ENCODE measurements at places on chromosomes 4 and X.

DNA sequence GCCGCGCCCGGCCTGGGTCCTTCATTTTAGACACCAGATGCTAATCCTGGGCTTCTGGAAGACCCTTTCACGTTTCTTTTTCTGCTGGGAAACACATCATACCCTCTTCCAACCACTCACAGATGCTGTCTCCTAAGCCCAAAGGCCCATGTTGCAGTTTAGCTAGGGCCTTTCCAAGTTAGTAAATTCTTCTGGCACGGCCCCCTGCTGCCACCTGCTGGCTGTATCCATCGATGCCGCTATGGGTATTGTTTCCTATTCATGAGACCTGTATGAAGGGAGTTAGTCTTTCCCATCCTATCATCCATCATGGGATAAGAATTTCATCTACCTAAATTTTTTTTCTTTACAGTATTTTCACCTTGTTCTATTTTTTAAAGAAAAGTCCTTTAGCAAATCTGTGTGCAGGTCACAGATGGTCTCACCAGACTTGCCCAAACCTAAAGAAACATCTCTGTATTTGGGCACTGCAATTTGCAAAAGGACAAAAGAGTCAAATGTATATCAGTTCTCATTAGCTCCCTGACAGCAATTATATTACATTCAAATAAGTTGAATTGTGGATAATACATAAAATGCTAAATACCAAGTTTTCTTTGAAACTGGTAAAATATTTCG is 37.8 kb upstream of the SLC9A7 start:
- peak; percentile 58 for DNase-seq

GRCh38 chr4:188971125-188971524 is 831.9 kb downstream of the TRIML1 start:
- peak; percentile 4 for DNase-seq

- DNase-seq, result no peak
Observed at GRCh38 chr4:153434190-153434589, 32.0 kb upstream of the TMEM131L start.

DNA sequence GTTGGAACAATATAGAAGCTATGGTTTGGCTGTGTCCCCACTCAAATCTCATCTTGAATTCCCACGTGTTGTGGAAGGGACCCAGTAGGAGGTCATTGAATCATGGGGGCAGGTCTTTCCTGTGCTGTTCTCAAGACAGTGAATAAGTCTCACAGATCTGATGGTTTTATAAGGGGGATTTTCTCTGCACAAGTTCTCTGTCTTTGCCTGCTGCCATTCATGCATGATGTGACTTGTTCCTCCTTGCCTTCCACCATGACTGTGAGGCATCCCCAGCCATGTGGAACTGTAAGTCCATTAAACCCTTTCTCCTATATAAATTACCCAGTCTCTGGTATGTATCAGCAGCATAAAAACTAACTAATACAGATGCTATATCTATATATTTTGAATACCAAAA is 135.2 kb upstream of the EDNRA start:
- no peak for DNase-seq

DNA sequence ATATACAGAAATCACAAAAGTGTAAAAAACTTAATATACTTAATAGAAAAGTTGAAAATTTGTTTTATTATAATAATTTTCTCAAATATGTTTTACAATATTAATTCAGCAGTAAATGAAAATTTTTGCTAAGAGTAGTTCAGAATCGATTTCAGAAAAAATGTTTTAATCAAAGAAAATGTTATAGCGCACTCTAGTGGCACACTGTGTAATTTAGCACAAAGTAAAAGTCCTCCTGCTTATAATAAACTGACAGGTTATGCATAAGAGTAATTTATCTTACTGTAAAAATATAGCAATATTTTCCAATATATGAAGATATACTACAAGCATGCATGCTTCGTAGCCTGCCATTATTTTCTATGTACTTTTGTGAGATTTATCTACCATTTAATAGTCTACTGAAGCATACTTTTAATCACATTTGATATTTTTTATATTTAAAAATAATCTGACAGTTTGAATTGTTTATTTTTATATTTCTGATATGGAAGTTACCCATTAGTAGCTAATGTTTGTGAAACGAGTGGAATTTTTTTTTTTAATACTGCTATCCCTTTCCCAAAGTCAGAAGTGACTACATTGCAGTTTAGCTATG is 217.9 kb upstream of the KLHL4 start:
- no peak for DNase-seq

DNA sequence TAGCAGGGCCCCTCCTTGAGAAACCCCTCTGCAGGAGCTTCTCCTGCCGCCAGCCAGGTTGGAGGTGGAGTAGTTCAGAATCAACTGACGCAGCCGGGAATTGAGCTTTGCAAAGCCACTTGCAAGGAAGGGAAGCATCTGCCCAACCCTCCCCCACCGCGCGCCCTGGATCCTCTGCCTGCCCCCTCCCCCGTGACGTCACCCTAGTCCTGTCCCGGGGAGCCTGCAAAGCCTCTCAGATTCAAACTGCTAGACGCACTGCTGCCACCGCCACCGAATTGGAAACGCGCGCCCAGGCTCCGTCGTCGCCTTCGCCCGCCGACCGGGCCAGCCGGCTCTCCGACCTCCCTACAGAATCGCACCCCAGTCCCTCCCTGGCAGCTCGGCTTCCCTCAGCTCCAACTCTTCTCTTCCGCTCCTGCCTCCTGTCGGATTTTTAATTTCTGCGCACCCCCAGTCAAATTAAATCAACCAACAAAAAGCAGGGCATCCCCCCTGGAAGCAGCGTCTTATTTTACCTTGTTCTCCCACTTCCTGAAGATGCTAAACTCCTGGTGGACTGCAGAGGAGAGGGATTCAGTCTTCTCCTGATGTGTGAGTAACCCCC is 3.8 kb downstream of the SLITRK2 start:
- peak; percentile 17 for DNase-seq

- peak; percentile 15 for DNase-seq
Observed at GRCh38 chrX:43559644-43560043, 96.5 kb upstream of the MAOA start.
